Fibroblast of villous mesenchyme (primary cell): ENCODE measurements at places on chromosomes 13 and 19. TPM values are rescaled to one million over a fixed set of nuclear protein-coding genes. Genes with fewer than 3 reads are reported as not detected.

The RFX1 gene
- 2.3 and 2.6 TPM in 2 replicates for total RNA-seq

The TUBA3C gene
- total RNA-seq: not detected in 2 replicates

The FCHO1 gene
- total RNA-seq: 0.43 and 0.64 TPM in 2 replicates

The ZNF442 gene
- 0.64 and 1.3 TPM in 2 replicates for total RNA-seq
